ENCODE measurements at places on chromosomes 13 and 19.

- no peak for DNase-seq
These were observed 881.9 kb downstream of the SLITRK6 start for GRCh38 chr13:84917252-84917878.

- no peak for DNase-seq
These were observed 3.0 kb upstream of the INSL3 start for GRCh38 chr19:17824339-17824738.

DNA sequence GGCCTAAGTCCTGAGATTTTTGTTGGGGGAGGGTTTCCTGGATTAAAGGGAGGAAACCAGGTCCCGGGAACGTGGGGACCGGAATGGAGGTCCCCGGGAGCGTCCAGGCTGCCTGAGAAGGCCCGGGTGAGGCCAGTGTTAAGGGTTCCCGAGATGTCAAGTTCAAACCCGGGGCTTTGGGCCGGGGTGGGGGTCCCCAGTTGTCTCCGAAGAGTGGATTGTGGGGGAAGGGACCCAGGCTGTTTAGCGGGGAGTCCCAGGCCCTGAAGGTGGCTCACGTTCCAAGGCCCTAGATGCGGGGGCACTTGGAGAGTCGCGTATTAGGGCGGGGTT, 262 bp downstream of the COX7A1 start:
- DNase-seq, result no peak

DNA sequence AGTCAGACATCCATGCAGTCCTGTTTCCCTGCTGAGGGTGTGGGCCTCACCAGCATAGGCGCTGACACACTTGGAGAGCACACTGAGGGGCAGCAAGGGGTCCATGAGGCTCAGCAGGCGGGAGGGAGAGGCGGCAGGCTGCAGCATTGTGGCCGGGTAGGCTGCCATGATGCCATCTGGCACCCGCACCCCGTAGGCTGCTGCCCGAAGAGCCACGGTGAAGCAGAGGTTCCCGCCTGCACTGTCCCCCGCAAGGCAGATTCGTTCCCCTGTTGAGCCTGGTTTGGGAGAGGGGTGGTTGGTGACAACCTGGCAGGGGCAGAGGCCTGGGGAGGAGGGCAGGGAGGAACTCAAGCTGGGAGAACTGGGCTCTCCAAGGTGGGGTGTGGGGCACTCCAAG, 16.0 kb upstream of the CNFN start:
- DNase-seq, result no peak

GRCh38 chr19:28641395-28641794, 571.6 kb downstream of the UQCRFS1 start:
- no peak for DNase-seq
